H1 (cell line): ENCODE measurements at places on chromosomes 12 and 14.

GRCh38 chr12:100020370-100020769 lies 35.6 kb upstream of the ANKS1B start:
- DNase-seq = no peak

GRCh38 chr12:102061096-102061559 lies 663 bp downstream of the WASHC3 start:
- no peak for DNase-seq

DNA sequence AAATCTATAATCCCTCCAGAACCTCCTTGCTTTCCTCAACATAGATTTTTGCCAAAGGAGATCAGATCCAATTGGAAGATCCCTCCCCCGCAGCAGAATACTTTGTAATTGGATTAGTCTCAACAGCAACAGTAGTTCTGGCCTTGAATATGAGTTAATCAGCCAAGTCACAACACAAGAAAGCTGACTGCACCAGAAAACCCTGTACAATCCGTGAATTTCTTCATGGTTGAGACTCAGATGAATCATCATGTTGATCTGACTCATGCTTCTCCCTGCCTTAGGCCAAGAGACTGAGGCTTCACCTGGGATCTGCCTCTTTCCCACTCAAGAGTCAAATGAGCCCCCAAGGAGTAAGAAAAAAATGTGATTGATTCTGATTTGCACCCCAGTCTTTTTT lies 3.0 kb upstream of the METTL17 start:
- no peak for DNase-seq

- DNase-seq = no peak
These were observed 26.3 kb downstream of the HECTD1 start for GRCh38 chr14:31181271-31181670.

GRCh38 chr14:105303949-105304348 lies 3.1 kb upstream of the BRF1 start:
- no peak for DNase-seq

DNA sequence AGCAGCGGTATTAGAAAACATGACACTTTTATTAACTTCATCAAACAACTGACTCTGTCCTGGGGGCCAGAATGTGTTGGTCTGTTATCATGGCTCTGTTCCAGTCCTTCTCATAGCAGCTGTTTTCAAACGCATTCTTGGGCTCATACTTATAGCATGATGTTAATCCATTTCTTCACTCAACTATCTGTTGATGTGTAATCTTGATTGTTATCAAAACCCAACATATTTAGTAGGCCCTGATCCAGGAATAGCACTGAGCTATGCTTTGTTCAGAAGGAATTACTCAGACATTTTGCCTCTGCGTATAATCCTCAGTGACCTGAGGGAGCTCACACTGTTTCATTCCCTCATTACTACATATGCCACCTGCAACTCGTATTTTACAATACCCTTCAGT lies 315.9 kb downstream of the BMP4 start:
- no peak for DNase-seq

GRCh38 chr14:103033681-103034096 lies 23.7 kb downstream of the CDC42BPB start:
- no peak for DNase-seq

GRCh38 chr12:50742776-50743175 lies 21.1 kb upstream of the ATF1 start:
- no peak for DNase-seq

DNA sequence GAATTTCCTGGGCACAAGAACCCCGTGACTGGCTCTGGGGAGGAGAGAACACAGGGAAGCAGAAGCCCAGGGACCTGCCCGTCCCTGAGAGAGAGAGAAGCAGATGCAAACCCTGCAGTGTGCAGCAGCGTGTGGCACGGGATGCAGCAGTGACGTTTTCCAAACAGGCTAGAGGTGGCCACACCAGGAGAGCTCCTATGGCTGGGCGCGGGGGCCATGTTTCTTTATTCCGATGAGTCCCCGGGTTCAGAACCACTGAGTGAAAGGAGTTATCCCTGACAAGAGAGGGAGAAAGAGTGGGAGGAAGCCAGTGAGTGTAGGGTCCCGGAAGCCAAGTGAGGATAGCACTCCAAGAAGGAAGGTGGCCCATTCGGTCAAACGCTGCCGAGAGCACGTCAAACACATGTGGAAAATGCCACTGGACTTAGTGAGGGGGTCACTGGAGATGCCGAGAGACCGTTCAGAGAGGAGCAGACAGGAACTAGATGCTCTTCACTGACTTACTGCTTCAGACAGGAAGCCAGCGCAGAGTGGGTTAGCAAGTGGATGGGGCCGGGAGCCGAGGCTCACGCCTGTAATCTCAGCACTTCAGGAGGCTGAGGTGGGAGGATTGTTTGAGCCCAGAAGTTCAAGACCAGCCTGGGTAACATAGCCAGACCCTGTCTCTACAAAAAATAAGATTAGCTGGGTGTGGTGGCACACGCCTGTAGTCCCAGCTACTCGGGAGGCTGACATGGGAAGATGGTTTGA lies 123.0 kb downstream of the BCL11B start:
- DNase-seq = no peak

DNA sequence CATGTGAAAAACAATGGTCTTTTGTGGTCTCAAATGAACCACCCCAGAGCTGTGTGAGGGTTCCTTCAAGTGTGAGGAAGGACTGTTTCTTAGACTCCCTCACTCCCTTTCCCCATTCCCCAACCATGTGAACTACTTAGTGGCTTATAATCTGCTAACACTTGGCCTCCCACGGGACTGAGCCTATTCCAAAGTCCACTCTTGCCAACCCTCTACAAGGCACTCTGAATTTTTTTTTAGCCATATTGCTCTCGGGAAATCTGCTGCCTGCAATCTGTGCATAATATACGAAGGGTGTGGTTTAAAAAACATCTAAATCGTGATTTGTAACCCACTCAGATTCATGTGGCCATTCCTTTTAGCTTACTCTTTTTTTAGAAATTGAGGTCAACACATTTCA lies 2.6 kb downstream of the SVOP start:
- DNase-seq = no peak

GRCh38 chr14:100888789-100889315 lies 14.7 kb downstream of the RTL1 start:
- no peak for DNase-seq

- DNase-seq = no peak
These were observed 9.7 kb upstream of the MAGOHB start for GRCh38 chr12:10623131-10623530.

DNA sequence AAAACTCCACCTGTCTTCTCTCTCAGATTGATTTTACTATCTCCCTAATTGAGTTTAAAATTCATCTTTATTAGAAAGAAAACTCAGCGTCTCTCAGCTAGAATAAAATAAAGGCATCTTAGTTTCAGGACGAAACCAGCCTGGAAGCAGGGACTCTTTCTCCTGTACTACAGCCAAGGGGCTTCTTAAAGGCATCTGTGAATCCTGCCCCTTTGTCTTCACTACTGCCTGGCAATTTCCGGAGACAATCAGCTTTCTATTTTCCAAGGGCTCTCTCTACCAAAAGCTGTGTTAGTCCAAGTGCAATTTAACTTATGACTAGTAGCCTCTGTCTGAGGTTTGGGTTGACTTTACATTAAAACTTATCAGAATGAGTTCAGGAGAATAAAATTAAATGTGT lies 623.3 kb upstream of the FOXG1 start:
- no peak for DNase-seq

GRCh38 chr14:84969501-84969900 lies 560.4 kb upstream of the FLRT2 start:
- DNase-seq = no peak

- DNase-seq = no peak
These were observed 188.3 kb downstream of the CAPZA3 start for GRCh38 chr12:18926188-18926587.

DNA sequence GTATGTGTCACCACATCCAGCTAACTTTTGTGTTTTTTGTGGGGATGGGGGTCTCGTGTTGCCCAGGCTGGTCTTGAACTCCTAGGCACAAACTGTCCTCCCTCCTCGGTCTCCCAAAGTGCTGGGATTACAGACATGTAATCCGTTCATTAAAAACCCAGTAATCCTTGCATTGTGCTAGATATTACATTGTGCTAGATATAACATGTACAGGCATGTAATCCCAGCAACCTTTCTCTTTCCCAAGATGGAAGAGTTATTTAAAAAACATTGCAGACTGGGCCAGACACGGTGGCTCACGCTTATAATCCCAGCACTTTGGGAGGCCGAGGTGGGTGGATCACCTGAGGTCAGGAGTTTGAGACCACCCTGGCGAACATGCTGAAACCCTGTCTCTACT lies 19.7 kb downstream of the ELK3 start:
- no peak for DNase-seq

DNA sequence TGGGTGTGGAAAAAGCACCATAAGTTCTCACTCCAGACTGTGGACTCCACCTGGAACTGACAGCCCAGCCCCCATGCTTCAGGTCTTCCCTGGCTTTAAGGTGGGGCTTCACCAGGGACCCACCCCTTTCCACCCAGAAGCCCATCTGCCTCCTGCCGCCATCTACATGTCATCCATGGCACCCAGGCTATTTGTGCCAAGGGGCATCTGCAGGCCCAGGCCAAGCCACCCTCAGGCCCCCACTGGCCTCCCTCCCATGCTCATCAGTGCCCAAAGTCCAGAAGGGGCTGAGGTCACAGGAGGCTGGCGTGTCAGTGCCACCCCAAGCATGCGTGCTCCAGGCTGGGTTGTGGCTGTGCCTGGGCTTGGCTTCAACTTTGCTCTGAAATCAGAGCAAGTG lies 212.2 kb upstream of the DIO3 start:
- no peak for DNase-seq

DNA sequence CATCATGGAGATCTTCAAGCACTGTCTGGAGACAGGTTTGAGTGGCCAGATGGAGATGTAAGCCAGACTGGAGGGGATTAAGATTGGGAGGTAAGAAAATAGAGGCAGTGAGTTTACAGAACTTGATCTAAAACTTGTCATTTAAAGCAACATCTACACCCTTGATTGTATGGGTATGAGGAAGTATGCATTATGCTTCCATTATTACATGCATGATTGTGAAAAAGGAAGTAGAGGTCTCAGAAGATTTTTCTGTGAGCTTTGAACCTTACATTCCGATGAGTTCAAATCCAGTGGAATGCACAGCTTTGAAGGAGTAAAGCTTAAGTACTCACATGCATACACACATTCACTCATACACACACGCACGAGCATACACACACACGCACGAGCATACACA lies 550.8 kb downstream of the MED13L start:
- no peak for DNase-seq

- no peak for DNase-seq
These were observed 101.1 kb upstream of the DCD start for GRCh38 chr12:54749191-54749818.
